ENCODE measurements at places on chromosomes 5 and 9.
A peak's percentile ranks its signal among the peaks of the same experiment; 100 is the strongest.

- peak; percentile 65 for DNase-seq
These were observed 371 bp upstream of the PITX1 start for GRCh38 chr5:135034236-135034962.

- no peak for DNase-seq
These were observed 1.9 kb upstream of the ZDHHC11 start for GRCh38 chr5:852431-853401.

GRCh38 chr9:37369671-37370070, 52.8 kb upstream of the GRHPR start:
- no peak for DNase-seq

GRCh38 chr5:44942524-44943001, 133.8 kb downstream of the MRPS30 start:
- DNase-seq: no peak

GRCh38 chr9:5644501-5644900, 15.6 kb downstream of the RIC1 start:
- DNase-seq: no peak

DNA sequence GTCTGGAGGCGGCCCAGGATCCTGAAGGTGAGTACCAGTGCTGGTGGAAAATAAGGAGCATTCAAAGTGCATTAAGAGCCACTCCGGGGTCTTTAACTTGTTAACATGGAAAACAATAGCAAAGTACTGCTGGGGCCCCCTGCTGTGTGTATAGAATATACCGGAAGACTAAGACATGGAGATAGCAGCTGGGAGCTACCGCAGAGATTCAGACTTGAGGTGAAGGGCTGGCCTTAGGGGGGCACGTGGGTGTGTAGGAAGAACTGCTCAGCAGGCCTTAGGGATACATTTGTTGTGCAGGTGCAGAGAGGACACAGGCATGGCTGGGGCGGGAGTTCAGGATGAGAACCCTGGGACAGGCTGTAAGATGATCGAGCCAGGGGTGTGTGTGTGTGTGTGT, 1.2 kb upstream of the DMRT1 start:
- DNase-seq: no peak

DNA sequence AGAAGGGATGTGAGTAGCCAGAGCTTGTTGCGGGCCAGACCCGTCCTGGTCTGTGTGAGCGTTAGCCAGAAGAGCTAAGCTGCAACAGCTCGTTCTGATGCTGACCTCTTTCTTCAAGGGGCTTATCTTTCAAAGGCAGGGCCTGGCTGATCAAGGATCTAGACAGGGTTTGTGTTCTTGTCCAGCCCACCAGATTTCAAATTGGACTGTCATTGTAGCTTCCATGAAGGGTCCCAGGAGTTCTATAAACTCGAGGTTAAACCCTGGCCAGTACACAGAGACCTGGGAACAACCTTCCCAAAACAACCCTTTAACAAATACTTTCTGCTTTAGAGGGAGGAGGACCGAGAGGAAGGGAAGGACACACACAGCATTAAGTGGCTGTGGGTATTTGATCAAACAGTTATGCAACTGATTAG, 153.0 kb upstream of the TUT7 start:
- DNase-seq: no peak

DNA sequence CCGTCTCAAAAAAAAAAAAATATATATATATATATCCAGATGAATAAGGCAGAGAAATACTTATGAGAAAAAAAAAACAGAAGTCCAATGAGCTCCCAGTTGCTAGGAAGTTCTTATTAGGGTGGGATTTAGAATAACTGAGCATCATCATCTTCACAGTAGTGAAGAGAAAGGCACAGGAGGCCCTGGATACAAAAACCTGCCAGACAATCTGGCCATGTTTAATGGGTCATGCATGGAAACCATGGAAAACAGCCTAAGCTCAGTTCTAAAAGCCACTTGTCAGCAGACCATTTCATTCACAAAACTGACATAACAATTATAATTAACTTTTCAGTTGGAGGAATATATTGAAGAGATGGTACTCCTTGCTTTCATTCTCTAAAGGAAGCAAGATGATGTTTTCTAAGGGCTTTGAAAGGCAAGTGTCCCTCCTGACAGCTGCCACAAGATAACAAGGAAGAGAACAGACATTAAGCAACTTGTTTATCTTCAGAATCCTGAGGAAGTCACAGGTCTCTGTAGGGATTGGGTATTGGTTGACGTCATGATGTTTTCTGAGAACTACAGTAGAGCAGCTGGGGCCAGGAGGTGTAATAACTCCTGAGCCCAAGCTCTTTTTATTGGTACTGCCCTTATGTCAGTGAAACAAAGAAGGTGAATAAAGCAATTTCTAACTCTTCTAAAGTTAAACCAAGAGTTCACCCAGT, 463.1 kb downstream of the DMAC1 start:
- no peak for DNase-seq

DNA sequence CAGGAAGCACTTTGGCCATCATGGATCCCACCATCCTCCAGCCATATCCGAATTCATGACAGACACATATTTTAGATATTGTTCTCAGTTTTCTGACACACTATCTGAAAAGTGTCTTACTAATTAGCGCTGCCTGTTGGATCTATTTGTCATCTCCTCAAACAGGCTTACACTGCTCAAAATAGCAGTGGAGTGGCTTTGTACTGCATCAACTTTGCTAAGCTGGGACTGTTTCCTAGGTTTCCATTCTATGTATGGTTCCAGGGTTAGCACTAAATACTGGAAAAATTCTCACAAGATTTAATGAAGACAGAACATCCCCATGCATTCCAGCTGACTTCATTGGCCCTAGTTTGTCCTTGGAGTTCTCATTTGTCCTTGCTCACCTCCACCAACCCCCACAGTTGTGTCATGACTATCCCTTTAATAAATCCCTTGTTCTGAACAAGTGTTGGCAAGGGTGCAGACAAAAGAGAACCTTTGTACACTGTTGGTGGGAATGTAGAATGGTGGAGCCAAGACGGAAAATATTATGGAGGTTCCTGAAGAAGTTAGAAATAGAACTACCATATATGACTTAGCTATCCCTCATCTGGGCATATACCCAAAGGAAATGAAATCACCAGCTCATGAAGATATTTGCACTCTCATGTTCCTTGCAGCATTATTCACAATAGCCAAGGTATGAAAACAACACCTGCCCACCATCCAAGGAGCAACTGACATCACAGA, 136.5 kb upstream of the RAI14 start:
- no peak for DNase-seq

- DNase-seq: no peak
These were observed 153.8 kb upstream of the PHYKPL start for GRCh38 chr5:178386336-178386931.

- DNase-seq: no peak
These were observed 76.2 kb downstream of the MRPL36 start for GRCh38 chr5:1723476-1723875.

DNA sequence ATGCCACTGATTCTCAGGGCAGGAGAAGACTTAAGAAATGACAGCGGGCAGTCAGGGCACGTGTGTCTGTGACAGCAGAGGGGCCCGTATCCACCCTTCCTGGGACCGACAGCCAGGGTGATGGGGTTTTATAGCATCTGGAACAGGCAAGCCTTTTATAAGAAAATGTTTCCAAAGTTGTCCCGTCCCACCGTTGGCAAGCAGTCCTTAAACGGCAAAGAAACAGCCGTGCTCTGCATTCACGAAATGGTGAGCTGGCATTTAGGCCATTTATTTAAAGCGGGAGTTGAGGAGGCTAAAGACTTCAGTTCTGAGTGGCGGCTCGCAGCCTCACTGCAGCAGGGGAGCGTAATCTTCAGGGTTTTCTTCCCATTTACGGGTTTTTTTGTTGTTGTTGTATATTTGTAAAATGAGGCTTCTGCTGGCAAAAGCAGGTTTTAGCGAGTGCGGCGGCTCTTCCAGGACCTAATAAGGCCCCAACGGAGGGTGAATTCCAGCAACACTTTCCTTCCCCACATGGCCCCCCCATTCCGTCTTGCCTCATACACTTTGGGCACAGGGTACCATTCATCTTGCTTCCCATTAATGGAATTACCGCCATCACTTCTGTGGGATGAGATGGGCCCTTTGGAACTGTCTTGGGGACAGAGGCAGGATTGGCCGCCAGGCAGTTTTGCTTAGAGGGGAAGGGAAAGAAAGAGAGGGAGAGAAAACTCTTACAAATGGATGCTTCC, 15.8 kb downstream of the NEK6 start:
- no peak for DNase-seq

DNA sequence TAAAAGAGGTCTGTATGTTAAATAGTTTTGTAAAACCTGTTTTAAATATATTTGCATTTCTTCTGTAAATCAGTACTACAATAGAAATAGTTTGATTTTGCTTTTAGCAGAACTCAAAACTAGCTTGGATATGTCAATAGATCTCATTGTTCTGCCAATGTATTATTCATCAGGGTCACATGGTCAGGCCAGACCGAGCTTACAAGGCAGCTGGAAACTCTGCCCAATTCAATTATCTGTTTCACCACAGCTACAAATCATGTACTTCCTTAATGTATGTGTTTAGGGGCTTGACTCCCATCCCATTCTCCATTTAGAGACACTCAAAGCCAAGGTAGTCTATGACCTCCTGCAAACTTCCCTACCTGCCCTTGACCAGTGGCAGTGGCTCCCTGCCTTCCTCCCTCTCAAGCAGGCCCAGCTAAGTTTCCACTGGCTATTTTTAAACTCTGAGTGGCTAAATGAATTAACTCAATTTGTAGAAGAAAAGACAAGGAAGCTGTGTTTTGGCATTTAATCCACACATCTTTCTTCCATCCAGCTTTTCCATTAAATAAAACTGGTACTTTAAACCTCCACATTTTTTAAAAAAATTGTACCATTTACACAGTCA, 46.4 kb upstream of the SELENOP start:
- no peak for DNase-seq

GRCh38 chr9:6877671-6878161, 119.9 kb downstream of the KDM4C start:
- no peak for DNase-seq

GRCh38 chr5:138489683-138490061, 24.4 kb downstream of the EGR1 start:
- no peak for DNase-seq

- DNase-seq: no peak
These were observed 78.1 kb downstream of the HSPA4 start for GRCh38 chr5:133129950-133130349.

- no peak for DNase-seq
These were observed 198.5 kb upstream of the PTGER4 start for GRCh38 chr5:40481241-40481640.

- no peak for DNase-seq
These were observed 75.8 kb upstream of the PLPP1 start for GRCh38 chr5:55610542-55610941.

- no peak for DNase-seq
These were observed 370.2 kb downstream of the MTRR start for GRCh38 chr5:8239198-8239597.

GRCh38 chr5:109496112-109496511, 86.3 kb upstream of the PJA2 start:
- DNase-seq: no peak

DNA sequence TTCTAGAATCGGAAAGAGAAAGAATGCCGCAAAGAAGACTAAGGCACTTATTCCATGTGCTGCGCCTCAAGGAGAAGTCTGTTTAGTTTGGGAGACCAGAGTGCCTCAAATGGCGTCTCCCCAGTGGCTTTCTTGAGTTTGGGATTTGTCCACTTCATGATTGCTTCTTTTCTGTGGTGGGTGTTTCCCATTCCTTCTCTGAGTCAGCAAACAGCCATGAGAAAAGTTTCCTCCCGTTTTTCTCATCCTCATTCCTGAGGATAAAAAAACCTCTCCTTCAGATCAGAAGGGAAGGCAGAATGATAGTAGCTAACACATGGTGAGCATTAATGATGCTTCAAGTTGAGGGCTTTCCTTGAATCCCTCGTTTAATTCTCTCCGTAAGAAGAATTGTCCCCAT, 275.9 kb upstream of the WWC1 start:
- no peak for DNase-seq

- DNase-seq: no peak
These were observed 15.4 kb downstream of the GPRIN1 start for GRCh38 chr5:176594554-176594953.

DNA sequence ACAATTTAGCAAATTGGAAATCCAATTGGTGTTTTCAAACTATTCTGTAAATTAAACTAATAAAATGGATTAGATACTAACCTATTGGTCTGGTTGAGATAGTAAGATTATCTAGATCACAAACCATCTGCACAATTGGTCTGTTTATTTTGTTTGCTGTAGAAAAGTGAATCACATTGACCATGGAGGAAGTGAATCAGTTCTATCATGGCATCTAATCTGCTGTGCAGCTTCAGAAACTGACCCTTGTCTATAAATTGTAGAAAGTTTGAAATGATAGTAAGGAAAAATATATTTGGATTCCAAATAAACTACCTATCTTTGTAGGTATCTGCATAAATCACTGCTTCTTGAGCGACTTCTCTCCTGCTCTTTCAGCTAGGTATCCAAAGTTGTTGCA, 1865.4 kb downstream of the MAT2B start:
- DNase-seq: no peak

- DNase-seq: peak; percentile 46
These were observed 148.4 kb downstream of the MAPKAP1 start for GRCh38 chr9:125558453-125559092.

GRCh38 chr9:68933434-68934328, 80.2 kb downstream of the PRKACG start:
- no peak for DNase-seq

DNA sequence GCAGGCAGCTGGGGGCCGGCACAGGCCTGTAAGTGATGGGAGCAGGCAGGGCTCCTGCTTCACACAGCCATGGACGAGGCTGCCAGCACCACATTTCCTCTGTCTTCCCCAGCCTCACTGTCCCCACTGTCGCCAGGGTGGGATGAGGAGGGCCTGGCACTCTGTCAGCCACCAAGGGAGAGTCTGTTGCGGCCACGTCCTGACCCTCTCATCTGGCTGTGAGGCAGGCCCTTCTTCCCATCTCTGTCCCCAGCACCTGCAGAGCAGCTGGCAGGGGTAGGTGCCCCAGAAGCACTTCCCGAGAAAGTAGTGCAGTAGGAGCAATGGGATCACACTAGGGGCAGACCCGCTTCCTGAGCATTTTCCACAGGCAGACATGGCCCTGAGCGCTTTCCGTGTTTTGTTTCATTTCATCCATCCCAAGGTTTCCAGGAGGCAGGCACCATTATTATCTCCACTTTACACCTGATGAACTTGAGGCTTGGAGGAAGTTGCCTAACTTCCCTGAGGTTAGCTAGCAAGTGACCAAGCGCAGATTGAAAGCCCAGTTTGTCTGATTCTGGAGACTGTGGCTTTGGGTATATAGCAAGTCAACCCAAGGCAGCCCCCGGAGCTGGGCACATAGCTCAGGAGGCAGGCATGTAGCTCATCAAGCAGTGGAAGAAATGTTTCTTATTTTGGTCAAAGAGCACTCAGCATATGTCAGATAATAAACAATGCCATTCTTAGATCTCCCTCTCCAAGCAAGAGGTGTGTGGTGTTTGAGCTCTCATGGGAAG, 202.4 kb downstream of the DAB2IP start:
- DNase-seq: no peak

DNA sequence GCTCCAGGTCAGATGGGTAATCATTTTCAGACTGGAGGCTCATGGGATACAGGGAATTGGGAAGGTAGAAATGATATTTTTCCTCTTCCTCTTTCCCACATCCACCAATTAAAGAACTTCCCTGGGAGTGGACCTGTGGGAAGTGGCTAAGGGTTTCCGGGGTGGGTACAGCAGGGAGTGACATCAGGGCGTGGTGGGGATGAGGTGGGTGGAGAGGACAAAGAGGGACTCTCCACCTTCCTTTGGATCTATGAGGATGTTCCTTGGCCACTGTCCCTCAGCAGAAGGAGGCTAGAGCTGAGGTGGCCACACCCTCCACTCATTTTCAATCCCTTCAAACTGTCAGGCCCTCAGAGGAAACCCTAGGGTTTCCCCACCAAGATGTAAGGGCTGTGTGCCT, 54.7 kb downstream of the IRF1 start:
- no peak for DNase-seq

- DNase-seq: no peak
These were observed 80.3 kb downstream of the OSMR start for GRCh38 chr5:38926121-38926520.

All from glutamatergic neuron (in vitro differentiated cells).